Activated naive CD8-positive, alpha-beta T cell treated with anti-CD3 and anti-CD28 coated beads, Interleukin-2, amount 50 U/mL, for 16 hours (primary cell): ENCODE measurements at places on chromosomes 7 and 10.
A peak's percentile ranks its signal among the peaks of the same experiment; 100 is the strongest.

- DNase-seq, result no peak
These were observed 99.6 kb downstream of the C10orf90 start for GRCh38 chr10:126570621-126571602.

GRCh38 chr7:57308631-57309408, 141.2 kb upstream of the ZNF716 start:
- DNase-seq, result no peak

GRCh38 chr10:114544045-114544659, 113.9 kb downstream of the ABLIM1 start:
- no peak for DNase-seq

- DNase-seq, result no peak
These were observed 50.4 kb downstream of the FAM171A1 start for GRCh38 chr10:15320522-15321203.

DNA sequence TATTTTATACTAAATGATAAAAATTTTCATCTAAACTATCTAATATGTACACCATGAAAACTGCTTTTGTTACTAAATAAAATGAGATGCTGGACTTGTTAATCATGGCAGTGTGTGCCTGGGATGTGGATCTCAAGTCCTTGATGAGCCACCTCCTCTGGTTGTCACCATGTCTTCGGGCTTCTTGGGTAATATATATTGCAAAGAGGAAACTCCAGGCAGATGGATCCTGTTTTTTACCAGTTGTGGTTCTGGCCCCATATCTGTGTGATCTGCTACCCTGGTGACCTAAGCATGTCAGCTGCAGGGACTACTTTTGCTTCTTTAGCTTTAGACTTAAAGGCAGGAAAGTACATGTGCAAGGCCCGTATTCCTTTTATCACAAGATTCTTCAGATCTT, 46.2 kb downstream of the TMEM60 start:
- no peak for DNase-seq

GRCh38 chr7:73623798-73624668, at the start of gene MLXIPL:
Gene MLXIPL, minus strand, starts transcription at chr7:73624522. Its CDS starts 30 bp downstream, at chr7:73624492.
- peak; percentile 41 for DNase-seq

GRCh38 chr7:81791568-81792518, 22.0 kb upstream of the HGF start:
- no peak for DNase-seq

DNA sequence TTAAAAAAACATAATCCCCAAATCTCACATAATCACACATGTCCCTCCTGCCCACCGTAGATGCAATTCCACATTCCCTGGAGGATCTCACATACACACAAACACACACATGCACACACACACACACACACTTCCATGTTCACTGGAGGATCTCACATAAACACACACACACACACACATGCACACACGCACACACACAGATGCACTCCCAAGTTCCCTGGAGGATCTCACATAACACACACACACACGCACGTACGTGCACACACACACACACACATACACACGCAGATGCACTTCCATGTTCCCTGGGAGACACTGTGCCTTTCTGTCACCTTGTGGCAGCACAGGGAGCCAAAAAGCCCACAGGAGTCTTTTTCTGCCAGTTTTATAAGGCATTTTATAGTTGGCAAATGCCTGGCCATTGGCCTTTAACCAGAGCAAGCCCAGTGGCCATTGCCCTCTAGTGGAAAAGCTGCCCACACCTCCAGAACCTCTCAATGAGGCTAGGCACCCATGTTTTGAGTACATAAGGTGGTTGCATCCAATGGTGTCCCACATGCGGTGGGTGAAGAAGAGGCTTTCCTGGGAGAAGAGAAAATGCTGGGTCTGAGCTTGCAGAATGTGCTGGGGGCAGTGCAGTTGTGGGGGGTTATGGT, 115.4 kb upstream of the ACBD5 start:
- no peak for DNase-seq

DNA sequence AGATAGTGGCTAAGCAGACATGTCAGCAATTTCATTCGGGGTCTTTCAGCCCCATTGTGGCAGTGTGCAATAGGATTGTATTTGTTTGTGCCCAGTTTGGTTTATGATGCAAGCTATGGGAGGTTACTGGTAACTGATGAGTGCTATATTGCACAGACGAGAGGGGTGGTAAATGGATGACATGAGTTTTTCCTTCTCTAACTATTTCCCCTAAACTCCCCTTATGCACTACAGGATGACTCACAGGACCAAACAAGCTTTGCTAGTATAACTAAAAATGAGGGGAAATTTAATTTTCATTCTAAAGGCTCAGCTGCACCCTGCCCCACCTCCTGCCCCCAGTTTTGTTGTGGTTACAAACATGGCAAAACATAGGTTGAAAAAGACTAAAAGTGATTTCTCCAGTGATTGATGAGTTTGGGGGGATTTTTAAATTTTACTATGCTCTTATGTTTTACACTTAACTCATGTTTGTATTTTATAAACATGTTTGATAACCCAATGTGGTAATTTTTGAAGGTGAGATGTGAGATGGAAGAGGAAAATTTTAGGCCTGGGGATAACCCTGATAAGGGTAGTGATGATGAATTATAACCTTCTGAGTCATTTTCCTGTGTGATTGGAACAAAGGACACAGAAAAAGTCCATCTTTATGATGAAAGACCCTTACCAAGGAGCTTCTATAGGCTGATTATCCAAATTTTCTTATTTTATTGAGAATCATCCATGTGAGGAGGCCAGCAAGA, 60.8 kb upstream of the NAMPT start:
- peak; percentile 11 for DNase-seq

GRCh38 chr7:128221929-128222403, 19.1 kb upstream of the LEP start:
- DNase-seq, result no peak

DNA sequence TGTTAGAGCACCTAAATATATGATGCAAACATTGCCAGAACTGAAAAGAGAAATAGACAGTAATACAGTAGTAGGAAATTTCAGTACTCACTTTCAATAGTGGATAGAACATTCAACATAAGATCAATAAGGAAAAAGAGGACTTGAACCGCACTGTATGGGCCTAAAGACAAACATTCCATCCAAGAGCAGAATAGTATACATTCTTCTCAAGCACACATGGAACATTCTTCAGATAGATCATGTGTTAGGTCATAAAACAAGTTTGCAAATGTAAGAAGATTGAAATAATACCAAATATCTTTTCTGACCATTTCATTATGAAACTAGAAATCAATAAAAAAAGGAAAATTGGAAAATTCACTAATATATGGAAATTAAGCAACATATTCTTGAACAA, 185.4 kb upstream of the FOXP2 start:
- DNase-seq, result no peak

DNA sequence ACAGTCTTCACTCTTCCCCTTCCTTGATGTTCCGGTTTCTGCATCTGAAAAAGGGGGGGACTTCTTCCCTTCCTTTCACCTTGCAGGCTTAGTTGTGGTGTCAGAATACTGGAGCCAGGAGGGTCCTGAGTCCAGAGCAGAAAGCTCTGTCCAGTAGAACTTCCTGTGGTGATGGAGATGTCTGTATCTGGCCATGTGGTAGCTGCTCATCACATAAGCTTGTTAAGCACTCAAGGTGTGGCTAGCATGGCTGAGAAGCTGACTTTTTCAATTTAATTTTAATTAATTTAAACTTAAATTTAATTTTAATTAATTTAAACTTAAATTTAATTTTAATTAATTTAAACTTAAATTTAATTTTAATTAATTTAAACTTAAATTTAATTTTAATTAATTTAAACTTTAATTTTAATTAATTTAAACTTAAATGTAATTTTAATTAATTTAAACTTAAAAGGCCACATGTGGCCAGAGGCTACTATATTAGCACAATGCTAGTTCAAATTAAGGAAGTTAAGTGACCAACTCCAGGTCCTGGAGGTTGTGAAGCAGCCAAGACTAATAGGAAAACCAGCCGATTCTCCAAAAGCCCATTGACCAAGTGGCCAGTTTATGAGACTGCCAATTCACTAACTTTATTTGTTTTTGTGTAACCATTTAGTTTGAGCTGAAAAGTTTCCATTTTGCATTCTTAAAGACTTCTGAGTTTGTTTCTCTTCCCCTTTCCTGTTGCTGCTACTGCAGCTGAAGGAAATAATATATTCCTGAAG, 16.3 kb downstream of the MSRB2 start:
- DNase-seq, result no peak

GRCh38 chr7:4470246-4470645, 211.8 kb upstream of the FOXK1 start:
- DNase-seq, result no peak

DNA sequence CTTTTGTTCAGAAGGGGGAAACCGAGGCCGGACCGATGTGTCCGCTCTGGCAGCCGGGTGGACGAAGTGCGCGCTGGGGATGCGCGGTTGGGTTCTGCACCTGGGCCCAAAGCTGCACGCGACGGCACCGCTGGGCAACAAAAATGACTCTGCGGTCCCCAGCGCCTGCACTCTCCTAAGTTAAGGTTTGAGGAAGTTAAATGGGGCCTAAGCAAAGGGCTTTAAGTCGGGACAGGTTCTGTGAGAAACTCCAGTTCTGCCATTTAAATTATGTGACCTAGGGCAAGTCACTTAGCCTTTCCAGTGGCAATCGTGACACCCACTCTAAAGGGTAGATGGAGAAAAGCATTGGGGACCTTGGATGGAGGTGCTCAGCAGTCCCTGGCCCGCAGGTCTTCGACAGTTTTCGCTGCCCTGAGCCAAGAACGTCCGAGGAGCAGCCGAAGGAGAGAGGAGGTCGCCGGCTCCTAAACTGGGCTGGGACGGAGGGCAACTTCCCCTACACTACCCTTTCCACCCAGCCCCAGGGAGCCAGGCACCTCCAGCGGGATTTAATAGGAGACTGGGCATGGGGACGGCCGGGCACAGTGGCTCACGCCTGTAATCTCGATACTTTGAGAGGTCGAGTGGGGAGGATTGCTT, 534 bp upstream of the ACBD5 start:
- DNase-seq, result no peak

DNA sequence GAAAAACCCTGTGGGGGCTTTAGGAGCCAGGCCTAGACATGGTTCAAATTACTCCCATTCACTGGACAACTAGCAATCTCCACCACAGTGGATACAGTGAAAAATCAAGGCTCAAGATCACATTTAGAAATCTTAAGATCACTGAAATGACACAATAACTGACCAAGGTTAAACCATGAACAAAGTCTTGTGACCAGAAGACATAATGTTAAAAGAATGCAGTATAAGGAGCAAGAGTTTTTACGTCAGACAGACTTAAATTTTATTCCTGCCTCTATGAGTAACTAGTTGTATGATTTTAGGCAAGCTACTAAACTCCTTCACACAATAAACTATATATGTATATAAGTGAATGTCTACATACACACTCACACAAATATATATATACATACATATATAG, 68.5 kb downstream of the MICU1 start:
- no peak for DNase-seq

DNA sequence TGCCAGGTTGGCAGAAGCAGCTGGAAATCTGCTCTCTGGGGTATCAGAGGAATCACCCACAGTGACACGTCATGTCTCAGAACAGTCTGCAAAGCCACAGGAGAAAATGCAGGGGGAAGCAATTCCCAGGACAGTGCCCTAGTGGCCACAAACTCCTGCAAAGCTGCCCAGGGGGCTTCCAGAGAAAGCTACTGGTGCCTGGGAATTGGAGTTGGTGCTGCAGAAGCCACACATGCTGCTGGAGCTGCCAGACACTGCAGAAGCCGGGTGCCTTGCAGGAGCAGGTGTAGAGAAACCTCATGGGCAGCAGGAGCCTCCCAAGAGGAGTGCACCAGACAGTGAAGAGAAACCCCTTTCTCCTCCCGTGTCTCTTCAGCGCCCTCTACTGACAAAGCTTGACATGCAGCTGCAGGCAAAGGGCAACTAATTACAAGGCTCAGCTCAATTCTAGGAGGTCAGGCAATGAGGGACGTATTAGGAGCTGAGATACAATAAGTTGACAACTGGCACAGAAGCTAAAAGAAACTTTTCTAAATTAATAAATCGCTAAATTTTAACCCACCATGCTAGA, 30.2 kb upstream of the NUB1 start:
- DNase-seq, result no peak

DNA sequence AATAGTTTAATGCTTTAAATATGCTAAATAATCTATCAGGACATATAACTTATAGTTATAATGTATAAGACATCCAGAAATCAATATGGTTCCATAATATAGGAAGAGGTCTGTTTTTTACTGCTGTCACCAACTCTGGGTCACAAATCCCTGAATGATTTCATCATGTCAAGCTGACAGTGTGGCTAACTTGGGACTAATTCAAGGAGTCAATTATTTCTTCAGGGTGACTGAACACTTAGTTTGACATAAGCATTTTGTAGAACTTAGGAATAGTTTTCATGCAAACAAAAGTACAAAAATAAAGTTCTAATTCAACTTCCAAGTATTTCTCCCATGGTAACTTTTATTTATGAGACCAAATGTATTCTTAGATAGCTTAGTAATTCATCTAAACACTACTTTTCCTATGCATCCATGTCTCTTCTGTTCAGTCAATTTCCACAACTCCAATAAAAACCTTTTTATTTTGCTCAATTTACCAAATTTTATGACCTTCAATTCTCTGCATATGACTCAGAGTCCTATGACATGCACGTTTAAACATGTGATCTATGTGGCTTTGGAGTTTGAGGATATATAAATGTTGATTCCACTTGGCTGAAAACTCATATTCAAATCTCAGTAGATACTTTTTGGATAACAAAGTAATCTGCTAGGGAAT, 40.3 kb upstream of the GNAT3 start:
- DNase-seq, result no peak

DNA sequence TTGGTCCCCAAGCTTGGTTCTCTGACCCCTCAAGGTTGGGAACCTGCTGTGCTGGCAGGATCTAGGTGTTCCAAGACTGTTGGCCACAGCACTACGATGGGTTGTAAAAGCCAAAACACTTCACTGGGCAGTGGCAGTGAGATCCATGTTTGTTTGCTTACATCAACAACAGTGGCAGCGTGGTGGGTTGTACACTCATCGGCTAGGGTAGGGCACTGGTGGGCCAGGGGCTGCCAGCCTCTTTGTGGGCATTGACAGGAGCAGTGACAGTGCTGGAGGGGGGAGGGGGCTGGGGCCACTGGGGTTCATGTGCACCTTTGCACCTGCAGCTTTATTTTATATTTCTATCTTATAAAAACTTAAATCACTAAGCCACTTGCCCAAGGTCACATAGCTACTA, 126.7 kb upstream of the ZWINT start:
- DNase-seq, result no peak

- DNase-seq, result no peak
These were observed 18.0 kb downstream of the ELMO1 start for GRCh38 chr7:37430640-37431039.

DNA sequence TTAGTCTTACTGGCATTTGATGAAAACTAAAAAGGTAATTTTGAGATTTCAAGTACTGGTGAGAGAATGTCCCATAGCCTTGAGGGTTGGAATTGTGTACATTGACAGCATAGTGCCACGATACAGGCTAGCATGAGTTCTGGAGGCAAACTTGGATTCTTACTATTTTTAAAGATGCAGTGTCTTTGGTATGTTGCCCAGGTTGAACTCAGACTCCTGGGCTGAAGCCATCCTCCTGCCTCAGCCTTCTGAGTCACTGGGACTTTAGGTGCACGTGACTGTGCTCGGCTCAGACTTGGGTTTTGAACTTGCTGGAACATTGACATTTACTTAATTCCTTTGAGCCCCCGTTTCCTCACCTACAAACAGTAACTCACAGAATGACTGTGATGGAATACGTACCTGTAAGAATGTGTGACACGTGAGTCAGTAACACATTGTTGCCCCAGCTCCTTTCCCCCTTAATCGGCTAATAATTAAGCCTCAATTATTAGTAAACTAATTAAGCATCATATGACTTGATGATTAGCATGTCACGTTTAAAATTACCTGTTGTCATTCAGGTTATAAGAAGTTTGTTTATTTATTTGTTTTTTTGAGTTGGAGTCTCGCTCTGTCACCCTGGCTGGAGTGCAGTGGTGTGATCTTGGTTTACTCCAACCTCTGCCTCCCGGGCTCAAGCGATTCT, 10.6 kb downstream of the DNAJB6 start:
- no peak for DNase-seq
